Fibroblast of lung (primary cell): ENCODE measurements at places on chromosomes 7 and 10. TPM values are rescaled to one million over a fixed set of nuclear protein-coding genes. Genes with fewer than 3 reads are reported as not detected.
A peak's percentile ranks its signal among the peaks of the same experiment; 100 is the strongest.

DNA sequence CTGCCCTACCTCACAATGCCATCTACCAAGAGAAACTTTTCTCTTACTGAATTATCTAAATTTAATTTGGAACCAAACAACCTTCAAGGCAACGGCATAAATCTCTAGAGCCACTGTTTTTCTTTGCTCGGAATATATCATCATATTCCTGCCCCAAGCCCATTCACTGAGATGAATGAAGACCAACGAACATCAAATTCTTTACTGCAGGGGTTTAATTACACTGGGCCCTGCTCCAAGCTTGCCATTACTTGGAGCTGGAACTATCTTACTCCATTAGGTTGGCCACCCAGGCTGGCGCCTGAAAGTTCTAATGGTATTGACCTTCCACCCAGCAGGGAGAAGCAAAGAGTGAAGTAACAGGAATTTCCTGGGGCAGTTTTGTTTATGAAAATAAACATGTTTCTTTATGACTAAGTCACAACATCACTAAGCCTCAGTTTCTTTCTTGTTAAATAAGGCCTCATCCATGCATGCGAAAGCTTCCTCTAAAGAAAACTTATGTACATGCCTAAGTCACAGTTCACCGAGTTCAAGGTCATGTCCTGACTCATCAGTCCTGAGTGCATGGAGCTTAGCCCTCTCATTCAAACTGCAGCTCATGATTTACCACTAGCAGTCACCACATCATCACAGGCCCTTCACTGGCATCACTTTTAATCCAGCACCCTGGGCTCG is 42.1 kb upstream of the ANAPC16 start:
- DNase-seq, result peak; percentile 25

DNA sequence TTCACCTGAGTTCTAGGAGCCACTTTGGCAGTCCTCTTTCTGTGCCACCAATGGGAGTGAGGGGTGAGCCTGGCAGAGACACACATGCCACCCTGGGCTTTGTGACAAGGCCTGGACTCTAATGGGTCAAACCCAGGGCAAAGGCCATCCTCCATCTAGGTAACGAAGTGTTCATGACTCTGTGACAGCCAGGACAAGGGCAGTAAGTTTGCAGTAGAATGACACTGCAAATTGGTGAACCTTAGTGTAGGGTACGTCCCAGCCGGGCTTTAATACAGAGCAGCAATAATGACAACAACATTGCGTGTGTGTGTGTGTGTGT is 43.3 kb downstream of the PAPSS2 start:
- DNase-seq, result no peak

- DNase-seq, result peak; percentile 59
These were observed 79.8 kb downstream of the ABI1 start for GRCh38 chr10:26780793-26781601.

DNA sequence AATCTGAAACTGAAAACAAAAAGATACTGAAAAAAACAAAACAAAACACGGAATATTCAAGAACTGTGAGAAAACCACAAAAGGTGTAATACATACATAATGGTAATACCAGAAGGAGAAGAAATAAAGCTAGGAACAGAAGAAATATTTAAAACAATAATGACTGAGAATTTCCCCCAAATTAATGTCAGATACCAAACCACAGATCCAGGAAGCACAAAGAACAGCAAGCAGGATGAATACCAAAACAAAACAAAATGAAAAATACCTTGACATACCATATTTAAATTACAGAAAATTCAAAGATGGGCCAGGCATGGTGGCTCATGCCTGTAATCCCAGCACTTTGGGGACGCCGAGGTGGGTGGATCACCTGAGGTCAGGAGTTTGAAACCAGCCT is 57.7 kb upstream of the PARD3 start:
- DNase-seq, result no peak

DNA sequence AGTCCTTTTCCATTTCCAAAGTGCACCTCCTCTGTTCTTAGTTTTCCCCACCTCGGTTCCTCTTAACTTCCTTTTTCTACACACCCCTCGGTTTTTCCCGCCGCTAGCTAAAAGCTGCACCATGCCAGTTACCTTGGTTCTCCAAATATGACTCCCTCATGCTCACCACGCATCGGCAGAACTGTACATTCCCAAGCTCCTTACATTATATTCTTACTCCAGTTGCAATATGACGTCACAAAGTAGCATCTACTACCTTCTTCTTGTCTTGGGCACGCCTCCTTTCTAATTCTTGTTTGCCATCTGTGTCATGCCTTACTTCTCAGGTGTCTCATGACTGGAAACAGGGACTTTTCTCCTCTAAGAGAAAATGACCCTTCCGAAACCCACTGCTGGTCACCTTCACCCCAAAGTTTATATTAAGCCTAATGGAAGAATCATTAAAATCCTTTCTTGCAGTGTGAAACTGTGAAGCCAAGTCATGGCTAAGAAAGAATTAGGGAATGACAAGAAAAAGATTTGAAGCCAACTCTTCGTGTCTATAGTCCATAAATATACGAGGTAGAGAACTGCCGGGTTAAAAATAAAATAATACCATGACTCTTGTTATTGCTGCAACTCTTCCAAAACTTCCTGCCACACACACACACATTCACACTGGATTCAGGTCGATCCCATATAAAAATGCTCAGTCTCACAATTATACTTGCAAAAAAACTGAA is 1.7 kb downstream of the ESYT2 start:
- peak; percentile 41 for DNase-seq

The ZCCHC24 gene
- 30.2 and 33.2 TPM in 2 replicates for polyA plus RNA-seq

GRCh38 chr10:32960022-32960421 is 2.0 kb upstream of the ITGB1 start:
- peak; percentile 43 for DNase-seq

The CYP3A5 gene
- 0.51 and 1.9 TPM in 2 replicates for polyA plus RNA-seq

DNA sequence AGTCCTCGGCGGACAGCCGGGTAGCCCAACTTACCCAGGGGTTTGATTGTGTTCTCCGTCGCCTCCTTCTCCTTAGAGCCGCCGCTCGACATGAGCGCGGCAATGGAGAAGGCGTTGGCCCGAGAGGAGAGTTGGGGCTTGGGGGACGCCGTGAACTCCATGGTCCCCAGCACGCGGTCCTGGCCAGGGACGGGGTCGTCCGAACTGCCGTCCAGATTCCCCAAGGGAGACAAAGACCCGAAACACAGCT is 515 bp downstream of the TBX20 start:
- DNase-seq, result no peak

The SLC16A9 gene
- 0.08 and 0.56 TPM in 2 replicates for polyA plus RNA-seq

DNA sequence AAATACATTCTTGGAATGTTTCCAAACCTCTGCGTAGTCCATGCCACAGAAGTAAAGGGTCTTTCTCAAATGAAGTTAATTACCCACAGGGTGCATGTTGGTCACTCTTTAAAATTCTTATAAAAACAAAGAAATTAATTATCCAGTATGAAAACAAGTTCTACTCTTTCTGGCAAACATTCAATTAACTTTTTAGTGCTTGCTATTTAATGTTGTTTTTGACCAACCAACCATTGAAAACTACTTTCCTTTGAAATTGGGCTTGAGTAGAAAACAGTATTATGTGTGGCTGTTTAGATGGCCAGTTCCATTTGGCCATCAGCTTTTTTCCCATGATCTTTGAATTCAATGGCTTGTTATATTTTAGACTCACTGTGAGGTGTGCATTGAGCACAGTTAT is 83.0 kb downstream of the TAF3 start:
- DNase-seq, result no peak

The IFIT3 gene
- 30.5 and 62.9 TPM in 2 replicates for polyA plus RNA-seq

DNA sequence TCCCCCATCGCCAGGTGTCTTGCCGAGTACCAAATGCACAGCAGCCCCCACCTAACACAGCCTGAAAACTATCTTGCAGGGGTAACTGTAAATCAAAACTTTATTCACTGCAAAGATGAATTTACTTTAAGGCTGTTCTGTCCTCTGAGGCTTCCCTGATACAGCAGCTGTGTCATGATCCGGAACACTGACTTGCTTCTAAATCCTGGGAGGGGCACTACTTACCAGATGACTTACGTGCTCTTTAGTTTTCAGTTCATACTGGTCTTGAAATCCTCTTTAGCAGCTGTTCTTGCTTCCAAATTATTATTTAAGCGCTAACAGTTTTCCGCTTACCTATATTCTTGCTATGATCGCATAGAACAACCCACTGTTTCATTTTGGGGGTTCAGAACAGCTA is 4.9 kb downstream of the DYNC1I1 start:
- no peak for DNase-seq

DNA sequence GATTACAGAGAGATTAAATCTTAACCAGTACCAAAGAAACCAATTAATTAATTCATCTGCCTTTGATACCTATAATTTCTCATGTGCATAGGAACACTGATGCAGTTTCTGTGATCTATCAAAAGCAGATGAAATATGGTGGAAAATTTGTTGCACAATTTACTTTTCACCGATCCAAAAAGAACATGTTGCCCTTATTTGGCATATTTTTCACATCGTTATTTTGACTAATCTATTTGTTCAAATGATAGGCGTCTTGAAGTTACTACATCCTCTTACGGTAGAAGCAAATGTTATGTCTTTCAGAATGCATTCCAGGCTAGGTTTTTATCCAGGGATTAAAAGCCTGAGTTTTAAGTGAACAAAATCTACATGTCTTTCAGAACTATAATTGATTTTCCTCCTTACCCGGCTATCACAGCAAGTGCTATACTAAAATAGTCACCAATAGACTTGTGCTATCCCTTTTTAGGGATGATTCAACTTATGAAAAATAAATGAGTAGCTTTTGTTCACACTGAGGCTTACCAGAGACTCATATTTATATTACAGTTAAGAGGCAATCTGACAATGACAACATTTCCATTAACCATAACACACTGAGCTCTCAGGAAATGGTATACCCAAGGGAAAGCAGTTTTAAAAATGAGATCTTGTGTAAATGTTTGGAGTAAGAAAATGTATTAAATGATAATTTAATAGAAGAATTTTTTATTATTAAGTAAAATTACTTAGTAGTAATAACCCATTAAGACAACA is 16.8 kb upstream of the TES start:
- no peak for DNase-seq

GRCh38 chr10:50541317-50541716 is 82.4 kb downstream of the SGMS1 start:
- DNase-seq, result no peak

The WDFY4 gene
- 0.06 and 0.08 TPM in 2 replicates for polyA plus RNA-seq

- DNase-seq, result no peak
These were observed 65.0 kb upstream of the IL6 start for GRCh38 chr7:22662036-22662435.

The CTTNBP2 gene
- polyA plus RNA-seq, result 12.0 and 15.7 TPM in 2 replicates

The CHAT gene
- polyA plus RNA-seq, result not detected in 2 replicates

- peak; percentile 59 for DNase-seq
These were observed 30.9 kb upstream of the ITGB8 start for GRCh38 chr7:20299647-20300312.

GRCh38 chr7:19284136-19284535 is 138.9 kb upstream of the FERD3L start:
- DNase-seq, result no peak

- peak; percentile 91 for DNase-seq
These were observed 23.9 kb downstream of the TNS3 start for GRCh38 chr7:47557694-47558670.

- DNase-seq, result no peak
These were observed 23.5 kb upstream of the ZNF12 start for GRCh38 chr7:6730343-6730633.

The KCNH2 gene
- 0.15 and 0.20 TPM in 2 replicates for polyA plus RNA-seq

DNA sequence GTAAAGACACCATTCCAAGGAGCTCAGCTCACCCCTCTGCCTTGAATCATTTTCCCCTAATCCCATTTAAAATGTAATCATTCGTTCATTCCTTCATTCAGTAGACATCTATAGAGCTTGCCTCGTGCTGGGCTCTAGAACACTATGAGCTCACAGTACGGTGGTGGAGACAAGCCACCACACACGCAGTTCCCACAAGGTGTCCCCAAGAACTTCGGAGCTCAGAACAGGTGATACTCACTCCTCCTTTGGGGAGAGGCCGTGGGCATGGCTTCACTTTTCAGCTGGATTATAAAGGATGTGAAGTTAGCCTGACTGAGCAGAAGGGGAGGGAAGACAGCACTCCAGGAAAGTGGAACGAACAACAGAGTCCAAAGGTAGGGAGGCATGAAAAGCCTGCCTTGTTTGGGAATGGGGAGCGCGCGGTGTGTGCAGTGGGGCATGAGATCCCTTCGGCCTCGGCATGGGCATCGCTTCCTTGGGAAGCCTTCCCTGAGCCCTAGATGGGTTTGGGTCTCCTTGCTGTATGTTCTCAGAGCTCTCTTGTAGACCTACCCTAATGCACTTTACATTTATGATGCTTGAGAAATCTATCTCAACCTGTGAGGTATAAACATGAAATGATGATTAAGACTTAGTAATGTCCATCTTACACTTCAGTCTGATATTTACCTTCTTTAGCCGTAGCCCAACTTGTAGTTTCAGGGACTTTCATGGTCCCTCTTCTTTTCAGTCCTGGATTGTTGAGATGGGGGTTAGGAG is 809 bp upstream of the OGA start:
- DNase-seq, result no peak

DNA sequence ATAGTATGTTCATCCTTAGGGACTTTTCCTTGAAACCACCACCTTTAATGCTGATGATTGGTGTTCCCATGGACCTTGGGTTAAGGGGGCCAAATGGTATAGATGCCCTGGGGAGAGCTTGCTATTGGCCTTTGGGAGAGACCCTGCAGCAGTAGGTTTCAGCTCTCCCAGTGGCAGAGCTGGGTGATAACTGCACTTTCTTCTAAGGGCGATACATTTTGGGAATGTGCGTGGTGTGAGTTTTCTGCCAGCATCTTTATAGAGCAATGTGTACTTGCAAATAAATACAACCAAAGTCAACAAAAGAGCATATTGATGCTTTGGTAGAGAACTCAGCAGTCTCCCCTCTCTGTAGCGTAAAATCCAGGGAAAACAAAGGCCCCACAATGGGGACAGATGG is 404.1 kb downstream of the PAXIP1 start:
- no peak for DNase-seq
